LHCN-M2 (cell line): ENCODE measurements at places on chromosomes 13 and 19. TPM values are rescaled to one million over a fixed set of nuclear protein-coding genes. Genes with fewer than 3 reads are reported as not detected.

- peak; percentile 45 for DNase-seq
Measured at GRCh38 chr13:31887286-31887685, 144.3 kb upstream of the FRY start.

The TEX29 gene
- total RNA-seq: not detected in 2 replicates

DNA sequence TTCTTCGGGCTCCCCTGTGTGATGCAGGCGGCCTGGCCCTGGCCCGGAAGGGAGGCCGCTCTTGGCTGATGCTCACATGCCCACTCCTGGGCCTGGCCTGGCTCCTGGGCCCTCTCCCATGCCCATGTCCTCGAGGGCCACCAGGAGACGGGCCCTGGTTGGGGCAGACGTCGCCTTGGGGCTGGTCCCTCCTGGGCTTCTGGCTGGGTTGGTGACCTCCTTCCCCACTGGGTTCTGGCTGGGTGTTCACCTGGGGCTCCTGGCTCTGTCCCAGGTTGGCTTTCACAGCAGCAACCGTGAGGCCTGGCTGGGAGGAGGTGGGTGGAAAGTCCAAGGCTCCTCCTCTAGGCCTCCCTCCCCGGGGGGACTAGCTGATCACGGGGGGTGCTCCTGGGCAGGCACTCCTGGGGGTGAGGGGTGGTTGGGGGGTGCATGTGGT is 15.5 kb upstream of the SLC7A10 start:
- DNase-seq: no peak

GRCh38 chr13:103852036-103852435 is 785.8 kb upstream of the SLC10A2 start:
- no peak for DNase-seq

The CYSLTR2 gene
- total RNA-seq: not detected in 2 replicates

GRCh38 chr19:29694669-29695627 is 20.1 kb downstream of the C19orf12 start:
- peak; percentile 64 for DNase-seq

The ZNF814 gene
- 4.9 and 6.9 TPM in 2 replicates for total RNA-seq

DNA sequence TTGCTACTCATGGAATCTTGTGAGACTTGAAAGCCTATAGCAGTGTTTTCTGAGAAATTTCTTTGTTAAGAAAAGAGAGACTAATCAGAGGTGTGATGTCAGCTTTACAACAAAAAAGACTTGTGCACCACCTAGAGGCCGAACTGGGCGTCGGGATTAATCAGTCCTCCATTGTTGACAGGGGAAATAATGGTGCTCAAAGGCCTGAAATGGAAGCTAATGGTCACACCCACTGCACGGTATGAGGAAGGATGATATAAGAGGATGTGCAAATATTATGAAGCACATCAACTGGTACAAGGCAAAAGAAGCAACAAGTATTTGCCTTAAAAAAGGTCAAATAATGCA is 480.2 kb upstream of the MIR17HG start:
- DNase-seq: peak; percentile 67

The ATXN8OS gene
- not detected in 2 replicates for total RNA-seq

DNA sequence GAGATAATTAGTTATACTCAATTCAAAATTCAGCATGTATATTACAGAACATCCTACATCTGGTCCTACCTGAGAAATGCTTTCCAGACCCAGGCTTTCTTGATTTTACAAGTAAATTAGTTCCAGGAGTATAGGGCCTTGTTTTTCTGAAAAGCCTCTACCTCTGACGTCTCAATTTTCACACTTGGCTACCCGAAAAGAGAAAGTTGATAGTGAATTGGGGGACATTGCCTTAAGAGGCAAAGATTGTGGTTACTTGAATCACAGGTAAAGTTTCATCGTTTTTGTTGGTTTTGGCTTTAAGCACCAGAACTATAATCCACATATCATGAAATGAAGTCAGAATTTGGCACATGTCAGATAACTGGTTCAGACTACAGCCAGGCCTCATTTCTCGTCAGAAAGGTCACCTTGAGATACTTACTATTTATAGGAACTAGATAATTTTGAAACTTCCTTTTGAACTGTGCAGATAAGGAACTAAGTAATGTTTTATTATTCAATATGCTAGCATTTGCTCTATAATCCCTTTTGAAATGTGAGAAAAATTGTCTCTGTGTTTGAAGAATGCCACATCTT is 30.8 kb downstream of the FAM124A start:
- DNase-seq: no peak

- DNase-seq: no peak
Measured at GRCh38 chr13:71576571-71576970, 290.4 kb downstream of the DACH1 start.

DNA sequence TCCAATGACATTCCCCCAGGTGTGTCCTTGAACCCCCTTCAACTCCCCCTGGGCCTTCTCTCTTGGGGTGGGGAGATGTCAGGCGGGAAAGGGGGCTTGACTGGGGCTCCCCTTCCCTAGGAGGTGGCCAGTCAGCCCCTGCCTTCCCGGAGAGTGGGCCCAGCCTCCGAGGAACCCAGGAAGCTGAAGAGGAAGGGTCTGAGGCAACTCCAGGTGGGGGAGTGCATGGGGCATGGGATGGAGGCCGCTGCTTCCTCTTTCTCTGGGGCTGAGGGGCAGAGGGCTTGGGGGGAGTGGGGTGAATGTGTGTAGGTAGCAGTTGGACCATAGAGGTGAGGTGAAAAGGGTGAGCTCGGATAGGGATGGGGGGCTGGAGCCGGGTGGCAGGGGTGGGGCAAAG is 2.7 kb upstream of the INAFM1 start:
- no peak for DNase-seq

The RGL3 gene
- total RNA-seq: 3.2 and 5.6 TPM in 2 replicates

The TRIP10 gene
- total RNA-seq: 45.6 and 49.1 TPM in 2 replicates

DNA sequence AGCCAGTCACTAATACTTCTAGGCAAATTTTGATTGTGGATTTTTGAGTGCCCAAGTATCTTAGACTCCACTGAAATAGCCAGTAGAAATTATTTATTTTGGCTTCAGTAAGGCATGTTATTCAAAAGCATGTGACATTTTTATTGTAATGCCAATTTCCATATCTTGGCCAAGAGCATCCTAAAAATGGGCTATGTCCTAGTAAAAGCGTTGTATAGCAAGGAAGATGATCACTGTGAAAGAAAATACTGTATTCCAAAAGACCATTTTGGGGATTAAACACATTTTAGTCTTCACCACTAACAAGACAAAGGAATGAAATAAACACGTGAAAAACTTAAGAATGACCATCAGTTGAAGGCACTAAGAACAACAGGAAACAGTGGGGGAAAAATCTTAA is 149.1 kb downstream of the NUFIP1 start:
- DNase-seq: no peak

GRCh38 chr13:29703421-29703820 is 107.9 kb upstream of the SLC7A1 start:
- DNase-seq: no peak

DNA sequence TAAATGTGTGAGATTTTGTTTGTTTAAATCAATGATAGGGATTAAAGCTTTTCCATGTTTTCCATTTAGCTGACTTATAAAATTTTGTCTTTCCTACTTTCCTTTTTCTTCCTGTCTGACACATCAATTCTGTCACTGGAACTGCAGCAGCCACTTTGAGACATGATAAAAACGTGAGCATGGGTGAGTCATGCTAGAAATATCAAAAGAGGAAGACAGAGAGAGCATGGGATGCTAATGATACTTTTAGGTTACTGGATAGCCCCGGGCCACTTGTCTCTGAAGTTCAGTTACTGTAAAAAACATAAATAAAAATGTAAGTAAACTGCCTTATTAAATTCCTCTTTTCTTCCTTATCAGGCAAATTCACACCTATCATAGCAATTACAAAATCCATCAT is 1332.0 kb upstream of the PCDH20 start:
- no peak for DNase-seq

DNA sequence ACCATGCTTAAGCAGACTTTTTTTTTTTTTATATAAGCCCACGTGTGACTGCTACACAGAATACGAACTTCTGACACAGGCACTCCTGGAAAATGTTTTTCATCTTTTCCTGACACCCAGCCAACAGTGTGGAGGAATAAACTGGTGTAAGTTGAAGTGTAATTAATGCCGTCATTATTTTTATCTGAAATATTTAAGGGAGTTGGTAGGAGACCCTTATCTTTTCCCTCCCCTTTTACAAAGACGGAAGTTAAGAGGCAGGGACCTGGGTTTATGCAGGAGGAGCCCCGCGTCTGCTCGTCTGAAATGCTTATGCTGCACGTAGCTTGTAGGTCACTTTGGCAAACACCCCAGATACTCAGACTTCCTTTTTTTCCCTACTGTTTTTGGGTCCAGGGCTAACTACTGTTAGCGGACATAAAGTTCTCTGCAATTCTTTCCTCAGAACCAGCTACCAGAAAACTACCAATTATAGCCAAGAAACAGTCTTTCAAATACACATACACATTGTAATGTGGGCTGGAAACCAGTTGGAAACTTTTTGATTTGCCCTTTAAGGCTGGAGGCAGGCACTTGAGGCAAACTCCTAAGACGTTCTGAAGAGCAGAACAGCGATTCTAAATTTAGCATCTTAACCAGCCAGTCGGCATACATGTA is 50.8 kb downstream of the EFNB2 start:
- DNase-seq: no peak

DNA sequence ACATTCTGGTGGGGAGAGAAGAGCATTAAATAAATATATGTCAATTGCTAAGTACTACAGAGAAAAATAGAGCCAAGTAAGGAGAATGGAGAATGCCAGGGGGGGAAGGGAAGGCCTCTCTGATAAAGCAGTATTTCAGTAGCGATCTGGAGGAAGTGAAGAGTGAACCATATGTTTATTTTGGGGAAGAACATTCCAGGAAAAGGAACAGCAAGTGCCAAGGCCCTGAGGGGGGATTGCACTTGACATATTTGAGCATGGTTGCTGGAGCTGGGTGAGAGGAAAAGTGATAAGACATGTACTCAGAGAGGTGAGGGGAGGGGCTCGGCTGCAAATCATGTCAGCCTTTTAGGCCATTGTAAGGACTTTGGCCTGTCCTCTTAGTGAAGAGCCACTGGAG is 30.4 kb downstream of the WDR87 start:
- no peak for DNase-seq

The OVOL3 gene
- total RNA-seq: not detected in 2 replicates
